Glutamatergic neuron (in vitro differentiated cells): ENCODE measurements at places on chromosomes 4 and X. TPM values are rescaled to one million over a fixed set of nuclear protein-coding genes. Genes with fewer than 3 reads are reported as not detected.
A peak's percentile ranks its signal among the peaks of the same experiment; 100 is the strongest.

GRCh38 chr4:30860978-30861377, 140.8 kb downstream of the PCDH7 start:
- H3K27me3 ChIP-seq: no peaks in the 10 kb centered on the region
- H3K27ac ChIP-seq: no peak overlapping the region
- no peak overlapping the region for H3K4me3 ChIP-seq
- no peaks in the 10 kb centered on the region for H3K36me3 ChIP-seq
- H3K4me1 ChIP-seq: no peaks in the 10 kb centered on the region

- H3K36me3 ChIP-seq: no peaks in the 10 kb centered on the region
- H3K27me3 ChIP-seq: no peaks in the 10 kb centered on the region
- peak; percentile 32 for DNase-seq
- no peak overlapping the region for H3K27ac ChIP-seq
- H3K4me3 ChIP-seq: no peak overlapping the region
- peaks cover 8% of the 10 kb centered on the region for H3K4me1 ChIP-seq
These were observed 204.9 kb downstream of the GBA3 start for GRCh38 chr4:22897520-22898108.

GRCh38 chr4:151673908-151674520, 86.8 kb downstream of the GATB start:
- no peak for DNase-seq
- H3K27me3 ChIP-seq: no peaks in the 10 kb centered on the region
- H3K36me3 ChIP-seq: no peaks in the 10 kb centered on the region
- peaks cover 40% of the 10 kb centered on the region for H3K4me1 ChIP-seq
- no peak overlapping the region for H3K27ac ChIP-seq

GRCh38 chr4:106266201-106266600, 49.8 kb downstream of the TBCK start:
- H3K36me3 ChIP-seq: no peaks in the 10 kb centered on the region
- no peaks in the 10 kb centered on the region for H3K27me3 ChIP-seq
- no peaks in the 10 kb centered on the region for H3K4me1 ChIP-seq
- no peak for DNase-seq

DNA sequence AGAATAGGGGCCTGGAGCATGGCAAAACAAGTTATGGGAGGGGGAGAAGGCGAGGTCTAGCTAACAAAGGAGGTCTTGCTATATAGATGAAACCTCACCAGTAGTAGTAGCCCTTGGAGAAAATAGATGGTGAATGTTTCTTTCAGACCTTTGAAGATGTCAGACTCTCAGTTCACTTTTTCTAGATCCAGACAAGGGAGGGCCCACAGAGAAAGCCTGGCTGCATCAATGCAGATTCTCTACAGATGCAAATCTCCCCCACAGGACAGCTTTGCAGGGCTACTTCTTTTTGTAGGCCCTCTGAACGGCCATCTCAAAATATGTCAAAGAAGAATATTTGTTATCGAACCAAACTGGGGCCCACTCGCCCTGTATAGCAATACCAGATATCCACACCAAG, 159.7 kb downstream of the ANK2 start:
- no peak overlapping the region for H3K4me3 ChIP-seq
- H3K27ac ChIP-seq: peak overlapping the region; percentile 46
- H3K27me3 ChIP-seq: peaks cover 11% of the 10 kb centered on the region

DNA sequence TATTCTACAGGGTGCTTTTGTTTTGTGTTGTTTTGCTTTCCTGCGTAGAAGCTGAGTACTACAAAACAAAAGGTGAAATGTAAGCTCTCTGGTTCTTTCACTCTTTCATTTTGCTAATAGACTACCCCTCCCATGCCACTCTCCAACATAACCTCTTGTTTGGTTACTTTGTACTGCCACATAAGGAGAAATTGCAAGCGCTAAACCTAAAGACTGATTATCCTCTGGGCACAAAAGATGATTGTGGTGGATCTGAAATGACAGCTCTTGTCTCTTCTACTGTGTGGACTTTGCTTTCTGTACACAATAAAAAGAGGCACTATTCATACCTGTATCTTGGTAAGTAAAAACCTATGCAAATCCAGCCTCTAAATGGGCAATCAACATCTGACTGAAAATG, 5.3 kb downstream of the MBNL3 start:
- H3K27ac ChIP-seq: no peak overlapping the region
- H3K4me1 ChIP-seq: peaks cover 2% of the 10 kb centered on the region
- no peak overlapping the region for H3K4me3 ChIP-seq
- DNase-seq: no peak
- H3K36me3 ChIP-seq: no peaks in the 10 kb centered on the region

DNA sequence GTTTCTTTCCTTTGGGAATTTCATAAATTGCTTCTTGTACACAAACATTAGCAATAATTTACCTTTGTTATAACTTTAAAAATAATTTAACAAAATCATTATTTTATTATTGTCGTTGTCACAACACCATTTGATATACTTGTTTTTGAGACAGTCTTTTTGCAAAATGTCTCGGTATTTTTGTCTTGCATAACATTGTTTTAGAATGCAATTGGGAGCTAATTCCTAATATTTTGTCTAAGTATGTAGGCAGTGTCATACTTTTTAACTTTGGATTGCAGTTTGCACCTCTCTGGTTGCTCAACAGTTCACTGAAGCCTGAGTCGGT, 340 bp upstream of the CFAP299 start:
- peak overlapping the region; percentile 92 for H3K4me3 ChIP-seq
- H3K27ac ChIP-seq: no peak overlapping the region
- H3K4me1 ChIP-seq: no peaks in the 10 kb centered on the region
- no peak for DNase-seq

GRCh38 chr4:79763486-79764075, 309.4 kb downstream of the ANTXR2 start:
- DNase-seq: no peak
- no peaks in the 10 kb centered on the region for H3K4me1 ChIP-seq
- H3K36me3 ChIP-seq: peaks cover 5% of the 10 kb centered on the region

SLC2A9 gene
- total RNA-seq: not detected

TNIP3 gene
- not detected for total RNA-seq

- H3K4me1 ChIP-seq: peaks cover 5% of the 10 kb centered on the region
- no peaks in the 10 kb centered on the region for H3K27me3 ChIP-seq
- no peak overlapping the region for H3K4me3 ChIP-seq
- no peak for DNase-seq
These were observed 19.9 kb downstream of the ARHGEF38 start for GRCh38 chr4:105572296-105572695.

DNA sequence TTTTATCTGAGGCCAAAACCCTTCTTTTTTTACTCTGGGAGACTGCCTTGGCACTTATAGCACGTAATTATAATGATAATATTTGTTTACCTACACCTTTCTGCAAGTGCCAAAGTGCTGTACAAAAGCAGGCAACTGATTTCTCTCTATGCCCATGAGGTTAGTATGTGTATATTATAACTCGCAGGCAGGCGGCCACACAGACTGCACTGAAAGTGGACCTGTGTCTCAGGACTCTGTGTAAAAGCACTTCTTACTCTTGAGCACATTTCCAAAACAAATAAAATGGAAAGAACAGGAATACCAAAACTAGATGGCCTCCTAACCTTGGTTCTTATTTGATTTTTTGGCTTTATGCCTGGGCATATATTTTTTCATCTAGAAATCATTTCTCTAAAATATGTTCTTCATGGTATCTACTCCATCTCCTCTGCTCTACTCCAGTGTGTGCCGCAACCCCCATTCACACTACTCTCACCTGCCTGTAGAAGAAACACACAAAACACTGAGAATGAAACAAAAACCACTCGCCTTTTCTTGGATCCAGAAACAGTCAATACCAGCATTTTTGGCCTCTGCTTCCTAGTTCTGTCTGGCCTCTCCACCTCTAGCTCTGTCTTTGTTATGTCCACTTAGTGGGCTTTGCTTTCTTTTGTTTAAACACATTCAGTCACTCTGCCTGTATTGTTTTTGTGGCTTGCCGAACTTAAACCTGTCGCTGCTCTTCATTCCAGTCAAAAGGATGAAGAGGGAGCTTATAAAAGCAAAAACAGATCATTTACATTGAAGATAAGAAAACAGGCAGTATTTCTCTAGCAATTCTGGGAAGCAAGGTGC, 934.5 kb upstream of the TENM3 start:
- no peak overlapping the region for H3K4me3 ChIP-seq
- no peaks in the 10 kb centered on the region for H3K4me1 ChIP-seq
- no peaks in the 10 kb centered on the region for H3K36me3 ChIP-seq
- DNase-seq: no peak

CD38 gene
- 0.37 TPM for total RNA-seq

DNA sequence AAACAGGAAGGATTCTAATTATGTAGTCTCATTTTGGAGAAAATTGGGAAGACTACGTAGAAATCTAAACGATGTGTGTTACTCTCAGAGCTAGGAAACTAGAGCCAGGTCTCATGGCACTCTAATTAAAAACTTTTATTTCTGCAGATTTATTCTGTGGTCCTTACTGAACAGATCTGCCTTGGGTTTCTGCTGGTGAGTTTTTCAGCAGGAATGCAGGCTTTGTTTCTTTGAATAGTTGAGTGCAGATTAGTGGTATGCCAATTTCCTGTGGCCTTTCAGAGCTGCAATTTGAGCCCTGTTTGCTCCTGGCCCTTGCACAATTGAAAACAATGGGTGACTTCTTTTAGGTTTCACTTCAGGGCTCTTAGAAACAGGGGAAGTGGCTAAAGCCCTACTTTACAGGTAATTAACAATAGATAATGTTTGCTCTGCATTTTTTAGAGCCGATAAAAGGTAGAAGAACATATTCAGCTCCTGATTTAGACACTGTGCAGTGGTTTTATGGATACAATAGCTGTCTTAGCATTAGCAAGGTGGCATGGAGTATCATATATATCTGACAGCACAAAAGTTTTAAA, 21.8 kb downstream of the SPRY1 start:
- DNase-seq: no peak
- H3K4me3 ChIP-seq: no peak overlapping the region
- peak overlapping the region; percentile 7 for H3K27ac ChIP-seq
- peaks cover 10% of the 10 kb centered on the region for H3K4me1 ChIP-seq
- H3K27me3 ChIP-seq: peaks cover 1% of the 10 kb centered on the region

UBE2A gene
- total RNA-seq: 56.3 TPM

- no peak overlapping the region for H3K4me3 ChIP-seq
- H3K27ac ChIP-seq: no peak overlapping the region
- H3K36me3 ChIP-seq: no peaks in the 10 kb centered on the region
- peaks cover 2% of the 10 kb centered on the region for H3K27me3 ChIP-seq
- H3K4me1 ChIP-seq: peaks cover 4% of the 10 kb centered on the region
- DNase-seq: no peak
These were observed 123.7 kb upstream of the TLR3 start for GRCh38 chr4:185945252-185945651.

GLA gene
- total RNA-seq: 29.4 TPM

AFM gene
- total RNA-seq: not detected

GRCh38 chrX:153766098-153766817, 2.2 kb downstream of the PLXNB3 start:
- no peak overlapping the region for H3K27ac ChIP-seq
- no peaks in the 10 kb centered on the region for H3K36me3 ChIP-seq
- DNase-seq: peak; percentile 28
- no peaks in the 10 kb centered on the region for H3K4me1 ChIP-seq
- H3K4me3 ChIP-seq: no peak overlapping the region

DNA sequence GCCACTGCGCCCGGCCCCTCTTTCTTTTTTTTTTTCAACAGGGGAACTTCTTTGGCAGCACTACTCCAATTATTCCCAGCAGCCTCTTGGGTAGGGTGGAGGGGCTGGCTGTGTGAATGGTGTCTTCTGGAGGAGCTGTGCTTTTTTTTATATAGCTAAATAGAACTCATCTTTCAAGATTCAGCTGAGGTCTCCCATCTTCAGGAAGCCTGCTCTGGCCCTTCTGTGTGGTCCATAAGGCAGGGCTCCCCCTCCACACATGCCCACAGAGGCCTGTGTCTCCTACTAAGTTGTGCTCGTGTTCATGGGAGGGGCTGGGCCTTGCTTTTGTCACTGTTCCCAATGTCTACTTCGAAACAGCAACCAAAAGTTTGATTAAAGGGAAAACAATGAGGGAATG, 116.8 kb downstream of the AFAP1 start:
- peaks cover 18% of the 10 kb centered on the region for H3K36me3 ChIP-seq
- peak overlapping the region; percentile 83 for H3K4me3 ChIP-seq
- peaks cover 87% of the 10 kb centered on the region for H3K4me1 ChIP-seq
- H3K27me3 ChIP-seq: peaks cover 42% of the 10 kb centered on the region
- no peak for DNase-seq

DNA sequence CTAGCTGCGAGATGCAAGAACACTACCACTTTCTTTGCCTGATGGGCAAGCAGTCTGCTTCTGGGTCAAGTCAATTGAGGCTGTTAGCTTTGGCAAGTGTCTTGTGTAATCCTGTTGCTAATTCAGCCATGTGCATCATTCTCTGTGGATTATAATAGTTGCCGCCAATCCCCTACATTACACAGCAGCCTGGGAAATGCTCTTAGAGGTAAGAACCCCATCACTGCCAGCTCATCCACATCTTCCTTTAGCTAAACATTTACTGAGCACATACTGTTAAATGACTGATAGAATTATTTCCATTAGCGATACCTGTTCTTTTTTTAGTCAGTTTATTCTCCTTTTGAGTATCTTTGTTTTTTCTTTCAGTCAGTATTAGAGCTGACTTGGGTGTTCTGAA, 116.2 kb downstream of the CBR4 start:
- H3K27me3 ChIP-seq: no peaks in the 10 kb centered on the region
- no peaks in the 10 kb centered on the region for H3K4me1 ChIP-seq
- H3K36me3 ChIP-seq: no peaks in the 10 kb centered on the region

DNA sequence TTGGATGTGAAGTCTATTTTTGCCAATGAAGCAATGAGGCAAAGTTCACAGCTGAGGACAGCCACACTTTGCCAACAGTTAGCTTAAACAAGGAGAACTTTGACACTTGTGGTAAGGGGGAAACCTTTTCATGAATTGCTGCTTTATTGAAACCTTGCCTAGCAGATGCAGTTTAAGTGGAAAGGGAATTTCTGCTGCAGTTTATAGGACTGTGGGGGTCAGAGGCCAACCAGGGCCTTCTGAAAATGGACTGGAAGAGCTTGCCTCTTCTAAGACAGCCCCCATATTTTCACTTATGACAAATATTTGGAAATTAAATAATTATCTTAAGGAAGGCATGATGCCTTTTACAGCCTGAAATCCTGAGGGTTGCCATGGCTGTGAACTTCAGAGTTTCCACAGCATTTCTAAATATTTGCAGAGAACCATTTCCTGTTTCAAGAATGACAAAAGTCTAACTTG, 550.3 kb downstream of the RAB28 start:
- H3K4me3 ChIP-seq: no peak overlapping the region
- no peaks in the 10 kb centered on the region for H3K36me3 ChIP-seq
- no peak overlapping the region for H3K27ac ChIP-seq
- DNase-seq: no peak
- H3K27me3 ChIP-seq: no peaks in the 10 kb centered on the region

- no peak overlapping the region for H3K27ac ChIP-seq
- H3K4me1 ChIP-seq: peaks cover 7% of the 10 kb centered on the region
- no peak overlapping the region for H3K4me3 ChIP-seq
- peaks cover 4% of the 10 kb centered on the region for H3K36me3 ChIP-seq
- H3K27me3 ChIP-seq: peaks cover 8% of the 10 kb centered on the region
These were observed 2.8 kb upstream of the ZNF718 start for GRCh38 chr4:121408-122084.

GRCh38 chr4:6910340-6910959, 824 bp downstream of the TBC1D14 start:
- H3K4me1 ChIP-seq: peaks cover 21% of the 10 kb centered on the region
- peak overlapping the region; percentile 72 for H3K27ac ChIP-seq
- peak; percentile 27 for DNase-seq
- peak overlapping the region; percentile 93 for H3K4me3 ChIP-seq
- H3K36me3 ChIP-seq: no peaks in the 10 kb centered on the region

VCX3B gene
- total RNA-seq: not detected
